ENCODE measurements at places on chromosomes 7 and 10.

DNA sequence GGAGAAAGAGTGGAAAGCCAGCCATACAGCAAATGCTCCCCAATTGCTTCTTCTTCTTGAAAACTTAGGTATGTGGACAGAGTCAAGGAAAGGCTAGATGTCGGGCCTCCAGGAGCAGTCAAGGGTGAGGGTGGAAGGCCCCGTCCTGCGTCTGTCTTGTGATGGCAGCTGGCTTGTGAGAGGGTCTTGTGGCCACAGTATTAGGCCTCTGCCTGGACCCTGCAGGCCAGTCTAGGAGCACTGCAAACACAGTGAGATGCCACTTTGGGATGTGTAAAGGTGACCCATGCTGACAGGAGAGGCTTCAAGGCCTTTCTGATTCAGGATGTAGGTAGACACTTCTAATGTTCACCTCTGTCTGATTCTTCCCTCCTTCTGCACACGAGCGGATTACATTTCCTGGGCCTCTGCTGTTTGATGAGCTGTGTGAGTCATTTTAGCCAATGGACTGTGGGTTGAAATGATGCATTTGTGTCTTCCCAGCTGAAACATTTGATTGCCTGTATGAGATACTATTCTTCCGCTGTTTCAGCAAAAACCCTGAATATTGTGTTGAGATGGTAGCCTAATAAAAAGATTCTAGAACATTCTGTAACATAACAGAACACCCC is 135.4 kb downstream of the EMX2 start:
- DNase-seq: no peak

DNA sequence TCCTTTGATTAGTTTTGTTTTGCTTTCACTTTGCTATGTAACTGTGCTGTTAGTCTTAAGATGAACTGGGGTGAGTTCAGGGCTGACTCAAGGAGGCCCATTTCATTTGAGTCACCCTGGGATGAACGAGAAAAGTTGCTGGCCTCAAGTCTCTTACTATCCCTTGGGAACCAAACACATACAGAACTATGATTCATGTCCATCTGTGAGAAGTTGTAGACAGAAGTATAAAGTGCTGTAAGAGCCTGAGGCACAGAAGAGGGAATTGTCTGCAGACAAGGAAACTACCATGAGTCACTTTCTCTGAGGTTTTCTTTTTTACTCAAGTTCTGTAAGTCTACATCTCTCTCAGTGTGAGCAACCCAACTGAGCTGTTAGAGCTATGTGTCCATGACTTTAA is 179.8 kb upstream of the CSTF2T start:
- peak; percentile 98 for DNase-seq

DNA sequence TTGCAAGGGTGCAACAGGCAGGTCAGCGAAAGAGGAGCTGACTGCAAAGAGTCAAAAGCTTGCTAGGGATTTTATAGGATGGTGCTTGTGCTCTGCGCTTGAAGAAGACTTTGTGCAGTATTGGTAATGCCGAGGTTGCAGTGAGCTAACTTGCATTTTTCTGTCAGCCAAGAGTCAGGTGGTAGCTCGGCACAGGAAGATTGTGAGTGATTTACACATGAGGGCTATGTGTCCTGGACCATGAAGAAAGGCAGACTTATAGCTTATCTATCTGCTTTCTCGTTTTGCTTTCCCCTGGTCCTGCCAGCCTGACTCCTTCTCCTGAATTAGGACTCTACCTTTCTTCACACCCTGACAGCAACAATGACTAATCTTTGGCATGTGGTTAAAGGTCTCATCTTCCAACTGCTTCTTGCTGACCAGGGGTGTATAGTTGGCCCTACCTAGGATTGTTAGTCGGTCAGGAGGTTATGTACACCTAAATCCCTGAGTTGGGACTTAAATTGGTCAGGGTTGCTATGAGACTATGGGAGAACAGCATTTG is 4.1 kb upstream of the SYPL1 start:
- no peak for DNase-seq

DNA sequence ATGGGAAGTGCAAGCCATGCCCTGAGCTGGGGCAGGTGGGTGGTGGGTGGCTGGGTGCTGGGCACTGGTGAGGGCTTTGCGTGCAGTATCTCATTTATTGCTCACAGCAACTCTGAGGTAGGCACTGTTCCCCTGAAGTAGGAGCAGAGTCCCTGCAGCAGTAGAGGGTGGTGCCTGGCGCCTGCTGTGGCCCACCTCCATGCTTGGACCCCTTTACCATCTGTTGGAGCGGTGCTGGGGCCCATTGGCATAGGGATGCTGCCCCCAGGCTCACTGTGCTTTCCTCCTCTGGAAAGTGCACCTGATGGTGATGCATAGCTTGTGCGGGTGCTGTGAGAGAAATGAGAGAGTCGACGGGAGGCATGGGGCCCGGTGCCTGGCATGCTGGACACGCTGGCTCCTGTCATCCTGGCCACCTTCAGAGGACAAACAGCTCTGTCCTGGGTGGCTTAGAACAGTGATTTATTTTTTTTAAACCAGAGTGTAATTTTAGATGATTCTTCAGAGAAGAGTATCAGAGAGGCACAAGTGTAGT is 10.4 kb downstream of the SFRP5 start:
- DNase-seq: no peak

DNA sequence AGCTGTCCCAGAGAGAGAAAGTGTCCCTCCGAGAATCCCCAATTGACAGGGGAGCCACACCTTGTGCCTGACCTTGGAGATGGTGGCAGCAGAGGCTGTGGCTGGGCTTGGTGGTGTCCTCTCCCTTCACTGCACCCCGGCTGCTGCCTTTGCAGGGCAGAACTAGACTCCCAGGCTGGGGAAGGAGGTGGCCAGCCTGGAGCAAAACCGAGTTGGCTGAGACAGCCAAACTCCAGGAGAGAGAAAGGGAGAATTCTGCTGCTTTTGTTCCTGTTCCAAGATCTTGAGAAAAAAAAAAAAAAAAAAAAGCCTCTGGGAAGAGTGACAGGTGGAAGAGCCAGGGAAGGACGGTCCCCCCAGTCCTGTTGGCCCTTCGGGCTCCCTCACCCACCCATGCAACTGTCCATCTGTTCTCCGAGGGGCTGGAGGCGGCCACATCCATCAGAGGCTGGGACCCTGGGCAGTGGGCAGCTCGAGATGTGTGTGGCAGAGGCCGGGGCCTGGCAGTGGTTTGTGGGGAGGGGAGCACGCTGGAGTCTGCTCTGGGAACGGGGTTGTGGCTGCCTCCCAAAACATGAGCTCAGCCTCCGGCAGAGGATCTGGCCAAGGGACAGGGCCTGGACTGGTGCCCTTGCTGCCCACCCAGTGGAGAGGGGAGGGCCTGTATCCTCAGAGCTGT is 35.5 kb downstream of the CLIP2 start:
- DNase-seq: no peak

DNA sequence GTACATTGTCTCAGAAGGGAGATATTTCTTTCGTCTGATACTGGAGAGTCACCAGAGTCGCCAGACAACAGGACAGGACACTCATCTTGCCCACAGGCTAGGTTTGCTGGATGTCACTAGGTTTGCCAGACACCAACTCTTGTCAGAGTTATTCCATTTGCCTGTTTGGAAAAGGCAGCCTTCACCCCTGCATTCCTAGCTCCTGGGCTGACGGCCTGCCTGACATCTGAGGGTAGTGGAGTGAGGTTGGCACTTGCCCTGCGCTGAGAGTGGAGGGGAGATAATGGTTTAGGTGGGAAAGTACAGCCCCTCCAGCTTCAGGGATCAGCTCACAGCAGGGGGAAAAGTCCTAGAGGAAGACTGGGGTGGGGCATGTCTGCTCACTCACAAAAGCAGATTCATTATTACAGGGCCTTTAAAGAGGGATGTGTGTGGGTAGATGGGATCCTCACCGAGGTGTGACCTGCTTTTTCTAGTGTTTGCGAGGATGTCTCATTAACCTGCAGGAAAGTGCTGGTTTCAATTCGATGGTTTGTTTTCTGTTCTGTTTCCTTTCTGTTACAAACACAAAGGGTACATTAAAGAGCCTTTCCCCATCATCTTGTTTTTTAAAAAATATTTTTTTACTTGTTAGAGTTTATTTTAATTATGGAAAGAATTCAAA is 79.3 kb upstream of the TNS3 start:
- DNase-seq: no peak

GRCh38 chr10:101216207-101217043 is 12.8 kb downstream of the LBX1 start:
- no peak for DNase-seq

- DNase-seq: peak; percentile 75
Measured at GRCh38 chr10:88064608-88065382, 201.4 kb downstream of the PTEN start.

- no peak for DNase-seq
Measured at GRCh38 chr7:142414915-142415314, 157.1 kb upstream of the PRSS58 start.
